ENCODE measurements at places on chromosomes 6 and 20.
A peak's percentile ranks its signal among the peaks of the same experiment; 100 is the strongest.

- no peak for DNase-seq
Observed at GRCh38 chr20:20341371-20341770, 26.5 kb upstream of the INSM1 start.

- DNase-seq = no peak
Observed at GRCh38 chr6:87722540-87723169, 20.6 kb upstream of the AKIRIN2 start.

DNA sequence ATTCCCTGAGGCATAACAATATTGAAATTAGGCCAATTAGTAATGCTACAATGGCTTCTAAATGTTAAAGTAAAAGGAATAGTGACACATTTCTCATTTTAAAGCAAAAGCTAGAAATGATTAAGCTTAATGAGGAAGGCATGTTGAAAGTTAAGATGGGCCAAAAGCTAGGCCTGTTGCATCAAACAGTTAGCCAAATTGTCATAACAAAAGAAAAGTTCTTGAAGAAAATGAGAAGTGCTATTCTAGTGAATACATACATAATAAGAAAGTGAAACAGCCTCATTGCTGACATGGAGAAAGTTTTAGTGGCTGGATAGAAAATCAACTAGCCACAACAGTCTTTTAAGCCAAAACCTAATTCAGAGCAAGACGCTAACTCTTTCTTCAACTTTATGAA lies 12.9 kb downstream of the OR2A4 start:
- no peak for DNase-seq

DNA sequence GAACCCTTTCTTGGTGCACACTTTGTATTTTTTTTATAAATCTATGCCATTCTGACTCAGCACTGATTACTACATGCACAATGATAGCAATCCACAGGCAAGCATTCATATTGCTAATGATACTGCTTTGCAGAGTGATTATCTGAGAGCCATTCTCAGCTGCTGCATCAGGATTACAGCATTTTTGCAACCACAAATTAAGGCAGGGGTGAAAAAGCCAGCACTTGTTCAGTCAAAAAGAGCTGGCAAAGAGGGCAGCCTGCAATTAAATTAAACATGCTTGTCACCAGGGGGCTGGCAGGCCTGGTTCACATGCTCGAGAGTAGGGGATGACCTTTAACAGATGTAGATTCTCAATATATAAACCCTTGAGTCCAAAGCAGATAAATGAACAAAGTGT lies 40.7 kb upstream of the SLC17A4 start:
- DNase-seq = peak; percentile 11

- peak; percentile 10 for DNase-seq
Observed at GRCh38 chr20:48350313-48350988, 477.3 kb downstream of the PREX1 start.

- peak; percentile 89 for DNase-seq
Observed at GRCh38 chr6:34383161-34383631, 9.3 kb downstream of the NUDT3 start.

DNA sequence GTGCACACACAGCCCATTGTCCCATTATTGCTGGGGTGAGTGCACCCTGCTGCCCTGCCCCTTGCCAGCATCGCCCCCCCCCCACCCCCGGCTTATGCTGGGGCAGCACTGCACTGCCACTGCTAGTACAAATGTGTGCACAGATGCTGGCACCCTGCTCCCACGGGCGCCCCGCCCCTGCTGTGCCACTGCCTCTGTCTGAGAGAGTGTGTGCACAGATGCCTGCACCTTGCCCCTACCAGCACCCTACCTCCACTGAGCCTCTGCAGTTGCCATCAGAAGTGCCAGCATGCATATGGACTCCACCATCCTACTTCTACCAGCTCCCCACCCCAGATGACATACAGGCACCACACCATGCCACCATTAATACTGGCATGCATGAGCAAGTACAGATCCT lies 454.6 kb upstream of the KHDRBS2 start:
- DNase-seq = no peak

- peak; percentile 39 for DNase-seq
Observed at GRCh38 chr6:38080889-38081288, 261.4 kb downstream of the ZFAND3 start.

DNA sequence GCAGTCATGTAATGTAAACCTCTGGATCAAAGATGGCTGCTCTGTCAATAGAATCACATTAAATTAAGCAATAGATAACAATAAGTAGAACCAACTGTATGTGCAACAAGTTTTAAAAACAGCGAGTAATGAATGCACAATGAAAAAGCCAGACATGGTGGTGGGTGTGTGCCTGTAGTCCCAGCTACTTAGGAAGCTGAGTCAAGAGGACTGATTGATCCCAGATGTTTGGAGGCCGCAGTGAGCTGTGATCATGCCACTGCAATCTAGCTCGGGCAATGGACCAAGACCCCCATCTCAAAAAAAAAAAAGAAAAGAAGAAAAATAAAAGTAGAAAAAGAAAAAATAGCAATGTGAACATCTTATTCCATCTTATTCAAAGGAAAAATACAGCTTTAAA lies 558.7 kb upstream of the MMS22L start:
- peak; percentile 4 for DNase-seq

- DNase-seq = peak; percentile 37
Observed at GRCh38 chr20:44357555-44358125, 2.1 kb downstream of the HNF4A start.

DNA sequence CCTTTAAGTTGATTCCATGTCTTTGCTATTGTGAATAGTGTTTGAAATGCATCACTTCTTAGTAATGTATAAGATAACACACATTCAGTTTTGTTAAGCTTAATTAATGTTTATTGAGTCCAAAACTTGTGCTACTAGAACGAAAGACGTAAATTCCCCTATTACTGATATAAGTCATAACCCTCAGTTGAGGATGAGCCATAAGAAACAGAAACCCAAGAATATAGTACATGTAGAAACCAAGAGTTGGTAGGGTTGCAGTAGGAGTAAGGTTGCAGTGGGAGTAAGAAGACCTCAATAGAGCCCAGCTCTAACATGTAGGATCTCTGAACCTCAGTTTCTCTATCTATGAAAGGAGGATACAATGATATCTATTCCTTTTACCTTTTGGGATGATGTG lies 19.3 kb downstream of the CITED2 start:
- no peak for DNase-seq

DNA sequence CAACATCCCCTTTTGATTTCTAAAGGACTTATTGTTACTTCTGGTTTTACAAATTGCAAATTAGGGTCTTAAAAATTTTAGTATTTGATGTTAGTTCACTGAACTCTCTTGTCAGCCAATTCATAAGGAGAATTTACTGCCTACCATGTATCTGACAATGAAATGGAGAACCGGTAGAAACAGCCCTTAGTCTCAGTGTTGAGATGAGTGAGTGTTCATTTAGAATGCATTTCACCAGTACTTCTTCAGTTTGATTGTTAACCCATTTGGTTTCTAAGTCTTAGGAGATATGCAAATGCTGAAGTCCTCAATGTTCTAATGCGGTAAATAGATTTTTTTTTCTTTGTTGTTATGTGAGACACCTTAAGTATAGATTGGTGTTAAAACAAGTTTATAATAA lies 616.3 kb upstream of the FLRT3 start:
- no peak for DNase-seq

DNA sequence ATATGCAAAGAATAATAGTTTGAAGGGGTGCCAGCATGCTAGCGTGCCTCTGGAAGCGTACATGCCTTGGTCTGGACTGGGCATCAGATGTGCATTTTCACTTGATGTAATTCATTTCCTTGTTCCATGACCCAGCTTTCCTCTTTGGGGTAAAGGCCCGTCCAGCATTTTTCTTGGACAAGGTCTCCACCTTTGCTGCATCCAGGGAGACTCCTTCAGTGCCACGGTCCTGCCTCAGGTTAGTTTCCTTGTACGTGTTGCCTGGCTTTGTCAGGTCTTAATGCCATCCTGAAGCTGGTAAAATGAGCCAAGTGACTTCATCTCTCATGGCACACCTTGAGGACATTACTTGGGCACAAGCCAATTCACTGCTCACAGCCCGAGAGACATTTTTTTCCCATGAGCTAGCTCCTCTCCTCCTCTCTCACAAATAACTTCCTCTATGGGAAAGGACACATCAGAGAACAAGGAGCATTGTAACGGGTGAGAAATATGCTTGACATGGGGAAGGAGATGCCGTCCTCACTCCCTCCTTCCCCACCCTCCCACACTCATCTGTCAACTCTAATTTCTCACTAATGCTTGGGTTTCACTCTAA lies 23.9 kb downstream of the EDN1 start:
- DNase-seq = peak; percentile 69

DNA sequence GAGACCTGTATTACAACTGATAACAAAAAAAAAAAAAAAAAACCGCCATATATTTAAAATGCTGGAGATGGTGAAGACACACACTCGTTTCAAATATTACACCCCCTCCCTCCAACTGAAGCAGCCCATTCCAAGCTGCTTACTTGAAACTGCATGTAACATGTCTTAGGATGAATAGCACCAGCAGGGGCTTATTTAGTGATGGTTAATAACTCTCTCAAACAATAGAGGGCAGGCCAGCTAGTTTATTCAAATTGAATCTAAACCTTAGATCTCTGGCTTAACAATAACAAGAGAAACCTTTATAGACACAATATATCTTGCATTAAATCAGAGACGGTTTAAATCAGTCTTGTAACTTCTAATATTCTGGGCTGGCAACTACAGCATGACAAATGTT lies 9.3 kb upstream of the JPH2 start:
- DNase-seq = no peak

DNA sequence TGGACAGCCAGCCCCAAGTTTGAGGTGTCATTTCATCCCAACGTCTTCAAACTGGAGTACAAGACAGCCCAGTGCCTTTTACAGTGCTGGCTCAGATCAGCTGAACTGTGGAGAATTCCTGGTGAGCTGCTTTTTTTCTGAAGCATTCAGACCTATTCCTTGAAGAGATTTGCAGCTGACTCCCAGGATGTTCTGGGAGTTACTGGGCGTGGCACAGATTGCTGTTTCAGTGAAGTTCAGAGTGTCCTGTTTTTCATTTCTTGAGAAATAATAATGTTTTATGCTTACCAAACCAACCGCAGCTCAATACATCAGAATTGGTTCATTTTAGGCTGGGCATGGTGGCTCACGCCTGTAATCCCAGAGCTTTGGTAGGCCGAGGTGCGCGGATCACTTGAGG lies 33.4 kb upstream of the SRPK1 start:
- no peak for DNase-seq

DNA sequence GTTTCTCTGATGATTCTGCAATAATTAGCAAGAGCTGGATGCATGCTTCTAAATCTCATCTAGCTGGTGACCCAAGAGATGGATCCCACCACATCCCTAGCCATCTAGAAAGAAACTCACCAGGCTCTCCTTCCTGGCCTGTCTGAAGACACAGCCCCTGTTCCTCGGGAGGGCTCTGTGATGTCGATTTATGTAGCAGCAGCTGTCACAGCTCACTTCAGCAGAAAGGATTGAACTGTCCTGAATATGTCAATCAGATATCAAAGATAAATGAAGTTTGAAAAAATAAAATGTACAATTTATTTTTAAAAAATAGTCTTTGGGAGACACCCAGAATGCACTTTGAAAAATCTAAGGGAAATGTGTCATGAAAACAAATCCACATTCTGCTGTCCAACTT lies 67.3 kb upstream of the TSHZ2 start:
- no peak for DNase-seq

- peak; percentile 40 for DNase-seq
Observed at GRCh38 chr6:113570161-113570560, 287.0 kb upstream of the MARCKS start.

DNA sequence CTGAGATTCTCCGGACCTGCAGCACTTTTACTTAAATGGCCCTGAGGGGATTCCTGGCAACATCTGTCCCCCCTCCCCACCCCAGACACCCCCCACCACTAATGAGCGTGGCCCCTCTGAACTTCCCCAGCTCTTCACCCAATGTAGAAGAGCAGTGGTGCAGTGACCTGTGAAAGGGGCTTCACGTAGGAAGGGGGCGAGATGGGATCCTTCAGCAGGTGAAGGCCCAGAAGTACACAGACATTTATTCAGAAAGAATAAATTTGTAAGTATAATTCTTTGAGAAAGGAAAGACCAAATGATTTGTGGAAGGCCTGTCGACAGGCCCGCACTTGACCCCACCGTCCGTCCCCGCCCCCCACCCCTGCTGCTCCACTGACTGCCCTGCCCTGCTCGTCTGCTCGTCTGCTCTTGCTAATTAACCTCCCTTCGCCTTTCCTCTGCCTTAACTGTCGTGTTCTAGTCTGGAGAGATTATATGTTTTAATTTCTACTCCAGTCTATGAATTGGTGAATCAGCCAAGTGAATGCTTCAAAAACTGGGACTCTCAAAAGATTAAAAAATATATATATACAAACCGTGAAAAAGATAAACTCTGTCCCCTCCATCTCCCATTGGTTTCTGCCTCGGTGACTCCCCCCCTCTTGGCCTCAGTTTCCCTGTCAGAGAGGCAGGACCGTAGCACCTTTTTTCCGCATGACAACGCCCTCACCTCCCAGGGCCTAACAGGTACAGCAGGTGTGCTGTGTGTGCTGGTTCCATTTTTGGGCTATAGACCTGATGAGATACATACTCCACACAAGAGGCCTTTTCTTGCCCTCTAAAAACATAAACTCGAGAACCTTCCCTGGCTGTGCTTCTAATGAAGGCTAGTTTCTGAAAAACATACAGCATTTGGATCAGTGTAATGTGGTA lies 49.2 kb downstream of the GNAS start:
- no peak for DNase-seq

DNA sequence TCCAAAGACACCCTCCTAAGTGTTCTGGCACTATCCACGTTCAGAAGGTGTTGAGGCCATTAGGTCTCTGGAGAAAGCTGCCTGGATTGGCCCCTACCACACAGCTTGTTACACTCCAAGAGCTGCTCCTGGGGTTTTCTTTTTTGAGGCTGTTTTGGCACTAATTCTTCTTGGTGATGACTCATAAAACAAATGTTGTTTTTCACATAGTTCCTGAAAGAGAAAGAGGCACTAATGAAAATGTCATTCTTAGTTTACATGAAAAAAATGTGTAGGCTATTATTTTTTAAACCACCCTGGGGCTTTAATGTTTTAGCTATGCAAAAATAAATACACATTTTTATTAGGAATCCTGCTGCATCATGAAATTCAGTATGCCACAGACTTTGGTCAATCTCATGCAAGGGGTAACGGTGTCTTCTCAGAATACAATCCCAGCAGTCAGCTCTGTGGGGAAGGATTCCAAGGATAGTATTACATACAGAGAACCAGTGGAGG lies 38.1 kb downstream of the TBPL1 start:
- DNase-seq = peak; percentile 67

Measured in fibroblast of pulmonary artery (primary cell).